NCI-H2107 (cell line): ENCODE measurements at places on chromosomes 4 and X.

DNA sequence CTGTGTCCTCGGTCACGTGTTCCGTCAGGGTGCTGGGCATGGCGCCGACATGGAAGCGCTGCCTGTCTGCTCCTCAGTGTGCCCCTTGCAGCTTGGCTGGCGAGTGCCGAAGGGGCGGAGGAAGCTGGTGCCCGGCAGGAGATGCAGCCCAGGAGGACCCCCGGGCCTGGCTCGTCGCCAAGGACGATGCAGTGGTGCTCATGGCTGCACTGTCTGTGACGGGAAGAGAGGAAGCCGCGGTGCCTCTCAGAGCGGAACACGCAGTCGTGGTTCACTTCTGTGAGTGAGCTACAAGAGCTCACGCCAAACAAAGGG, 38.1 kb downstream of the FGFRL1 start:
- DNase-seq: no peak

DNA sequence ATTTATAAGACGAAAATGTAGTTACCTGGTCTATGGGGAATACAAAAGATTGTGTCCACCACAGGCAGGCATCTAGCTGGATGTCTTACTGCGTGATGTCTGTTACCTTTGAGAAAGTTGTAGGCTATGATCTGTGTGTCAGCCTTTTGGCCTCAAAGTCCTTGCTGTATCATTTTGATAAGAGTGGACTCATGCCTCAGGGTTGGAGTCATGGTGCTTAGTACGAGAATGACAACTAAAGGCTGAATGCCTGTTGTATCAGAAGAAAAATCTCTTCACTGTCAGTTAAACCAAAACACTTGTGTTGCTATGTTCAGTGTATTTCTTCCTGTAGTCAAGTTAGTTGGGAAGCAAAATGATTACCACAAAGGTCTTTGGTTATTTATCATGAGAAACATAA, 226.2 kb downstream of the ARHGAP10 start:
- no peak for DNase-seq

GRCh38 chr4:19300213-19300612, 951.5 kb upstream of the SLIT2 start:
- DNase-seq: no peak

- no peak for DNase-seq
Observed at GRCh38 chr4:187232796-187233195, 509.1 kb upstream of the FAT1 start.

DNA sequence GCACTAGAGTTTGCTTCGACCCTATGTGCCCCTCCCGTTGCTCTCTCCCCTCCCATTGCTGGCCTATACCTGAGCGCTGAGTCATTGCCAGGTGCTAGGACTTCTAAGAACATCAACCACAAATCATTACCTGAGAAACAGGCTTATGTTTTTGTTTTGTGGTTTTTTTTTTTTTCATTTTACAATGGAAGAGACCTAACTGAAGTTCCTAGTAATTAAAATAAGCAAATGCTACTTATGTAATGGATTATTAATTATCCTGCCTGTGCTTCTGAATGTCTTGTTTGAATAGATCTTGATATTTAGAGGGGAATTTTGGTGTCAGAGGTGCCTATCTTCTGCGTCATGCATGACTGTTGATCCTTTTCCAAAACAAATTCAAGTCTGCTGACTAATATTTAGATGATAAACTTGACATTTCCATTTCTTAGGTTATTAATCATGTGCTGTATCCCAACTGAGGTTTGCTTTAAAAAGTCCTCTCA, 275.4 kb upstream of the CPEB2 start:
- DNase-seq: no peak

- DNase-seq: no peak
Observed at GRCh38 chrX:72102760-72103159, 29.0 kb downstream of the RTL5 start.
